ENCODE measurements at places on chromosomes 7 and 10. TPM values are rescaled to one million over a fixed set of nuclear protein-coding genes. Genes with fewer than 3 reads are reported as not detected.

The POU6F2 gene
- total RNA-seq: 0.86 TPM

The CTTNBP2 gene
- total RNA-seq: not detected

The MBL2 gene
- total RNA-seq: not detected

The TAS2R41 gene
- 0.29 TPM for total RNA-seq

The STAMBPL1 gene
- 73.2 TPM for total RNA-seq

The TLX1 gene
- total RNA-seq: not detected

The TMEM184A gene
- 0.44 TPM for total RNA-seq

The CADPS2 gene
- 19.9 TPM for total RNA-seq
